ENCODE measurements at places on chromosomes 1 and 21.
A peak's percentile ranks its signal among the peaks of the same experiment; 100 is the strongest.

GRCh38 chr1:246797157-246797556 lies 72.9 kb downstream of the SCCPDH start:
- DNase-seq = no peak

DNA sequence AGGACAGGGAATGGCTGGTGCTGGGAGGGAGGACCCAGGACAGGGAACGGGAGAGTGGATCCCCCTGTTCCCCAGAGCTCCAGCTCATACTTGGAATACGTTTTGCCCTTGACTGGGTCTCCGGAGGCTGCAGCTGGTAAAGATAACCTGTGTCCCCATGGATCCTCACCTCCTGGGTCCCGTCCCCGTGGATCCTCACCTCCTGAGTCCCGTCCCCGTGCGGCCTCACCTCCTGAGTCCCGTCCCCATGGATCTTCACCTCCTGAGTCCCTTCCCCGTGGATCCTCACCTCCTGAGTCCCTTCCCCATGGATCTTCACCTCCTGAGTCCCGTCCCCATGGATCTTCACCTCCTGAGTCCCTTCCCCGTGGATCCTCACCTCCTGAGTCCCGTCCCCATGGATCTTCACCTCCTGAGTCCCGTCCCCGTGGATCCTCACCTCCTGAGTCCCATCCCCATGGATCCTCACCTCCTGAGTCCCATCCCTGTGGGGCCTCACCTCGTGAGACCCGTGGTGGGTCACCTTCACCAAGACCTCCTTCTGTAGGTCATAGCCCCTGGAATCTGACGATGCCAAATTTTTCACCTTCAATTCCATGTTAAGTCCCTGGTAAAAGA lies 61.4 kb downstream of the SCCPDH start:
- DNase-seq = no peak

- DNase-seq = no peak
These were observed 68.1 kb upstream of the RRP15 start for GRCh38 chr1:218217040-218217439.

- no peak for DNase-seq
These were observed 301.2 kb upstream of the DEPDC1 start for GRCh38 chr1:68798071-68798470.

GRCh38 chr21:16891821-16892220 lies 621.0 kb upstream of the CXADR start:
- no peak for DNase-seq

DNA sequence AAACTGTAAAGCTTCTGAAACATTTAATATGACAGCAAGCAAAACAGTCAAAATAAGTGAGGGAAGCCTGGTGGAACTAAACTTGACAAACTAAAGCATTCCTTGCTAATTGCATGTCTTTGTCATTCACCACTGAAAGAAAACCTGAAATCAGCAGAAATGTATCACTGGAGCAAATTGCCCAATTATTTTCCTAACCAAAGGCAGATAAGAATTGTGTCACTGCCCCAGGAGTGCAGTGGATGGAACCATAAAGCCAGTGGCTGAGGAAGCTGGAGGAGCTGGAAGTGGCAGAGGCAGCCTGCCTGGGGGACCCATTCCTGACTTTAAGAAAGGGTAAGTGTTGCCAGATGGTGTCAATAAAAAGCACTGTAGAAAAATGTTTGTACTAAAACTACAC lies 2.7 kb upstream of the SLC30A10 start:
- DNase-seq = peak; percentile 11

Data from NCI-H2227 treated with DMSO at 0.1 percent for 48 hours (cell line).